ENCODE measurements at places on chromosomes 11 and 22.

DNA sequence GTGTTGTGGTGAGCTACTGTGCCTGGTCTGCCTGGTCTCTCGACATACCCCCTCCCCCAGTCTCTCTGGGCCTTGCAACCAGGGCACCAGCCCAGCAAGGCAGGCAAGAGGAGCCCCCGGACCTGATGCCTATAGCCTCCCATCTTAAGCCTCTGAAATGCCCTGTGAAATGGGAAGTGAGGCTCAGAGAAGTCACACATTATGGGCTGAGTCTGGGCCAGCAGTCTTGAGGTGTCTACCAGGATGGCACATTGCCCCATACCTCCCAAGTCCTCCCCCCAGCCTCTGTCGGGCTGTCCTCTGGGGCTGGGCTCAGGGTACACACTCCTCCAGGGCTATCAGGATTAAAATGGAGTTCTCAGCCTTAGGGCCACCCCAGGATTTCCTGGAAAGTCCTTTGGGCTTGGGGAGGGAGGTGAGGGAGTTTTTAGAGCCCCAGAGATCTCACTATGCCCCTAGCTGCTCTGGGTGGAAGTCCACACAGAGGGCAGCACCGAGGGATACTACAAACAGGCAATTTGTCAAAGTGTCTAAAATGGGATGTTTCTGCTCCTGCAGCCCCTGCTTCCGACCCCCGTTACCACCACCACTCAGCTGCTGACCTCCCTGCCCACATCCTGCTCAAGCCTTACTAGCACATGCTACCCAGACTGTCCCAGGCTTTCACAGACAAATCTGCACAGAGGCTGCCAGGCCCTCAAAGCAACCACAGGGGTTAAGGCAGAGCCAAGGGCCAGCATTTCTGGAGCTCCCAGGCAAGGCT is 3.1 kb upstream of the SH3BP1 start:
- no peak for DNase-seq

DNA sequence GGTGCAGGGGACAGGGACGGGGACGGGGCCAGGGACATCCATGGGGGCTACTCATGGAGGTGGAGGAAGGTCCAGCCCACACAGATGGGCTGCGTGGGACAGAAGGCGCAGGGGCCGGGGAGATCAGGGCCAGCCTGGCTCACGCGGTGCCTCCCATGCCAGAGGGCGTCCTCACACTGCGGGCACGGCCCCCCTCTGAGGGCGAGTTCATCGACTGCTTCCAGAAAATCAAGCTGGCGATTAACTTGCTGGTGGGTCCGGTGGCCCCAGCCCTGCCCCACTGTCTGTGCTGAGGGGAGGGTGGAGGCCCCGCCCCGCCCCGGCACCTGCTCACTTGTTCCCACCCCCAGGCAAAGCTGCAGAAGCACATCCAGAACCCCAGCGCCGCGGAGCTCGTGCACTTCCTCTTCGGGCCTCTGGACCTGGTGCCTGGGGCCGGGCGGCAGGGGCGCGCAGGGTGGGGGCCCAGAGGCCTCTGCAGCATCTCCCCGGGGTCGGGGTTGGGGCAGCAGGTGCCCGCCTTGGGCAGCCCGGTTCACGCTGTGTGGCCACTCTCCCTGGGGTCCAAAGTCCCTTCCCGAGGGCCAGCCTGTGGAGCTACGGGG is 15.8 kb downstream of the EPS8L2 start:
- DNase-seq, result peak; percentile 57

GRCh38 chr11:64101461-64101860 is 64.5 kb downstream of the MACROD1 start:
- DNase-seq, result no peak

- no peak for DNase-seq
Measured at GRCh38 chr11:61593151-61593550, 12.3 kb upstream of the SYT7 start.

GRCh38 chr11:112785719-112786118 is 175.5 kb upstream of the NCAM1 start:
- DNase-seq, result no peak

DNA sequence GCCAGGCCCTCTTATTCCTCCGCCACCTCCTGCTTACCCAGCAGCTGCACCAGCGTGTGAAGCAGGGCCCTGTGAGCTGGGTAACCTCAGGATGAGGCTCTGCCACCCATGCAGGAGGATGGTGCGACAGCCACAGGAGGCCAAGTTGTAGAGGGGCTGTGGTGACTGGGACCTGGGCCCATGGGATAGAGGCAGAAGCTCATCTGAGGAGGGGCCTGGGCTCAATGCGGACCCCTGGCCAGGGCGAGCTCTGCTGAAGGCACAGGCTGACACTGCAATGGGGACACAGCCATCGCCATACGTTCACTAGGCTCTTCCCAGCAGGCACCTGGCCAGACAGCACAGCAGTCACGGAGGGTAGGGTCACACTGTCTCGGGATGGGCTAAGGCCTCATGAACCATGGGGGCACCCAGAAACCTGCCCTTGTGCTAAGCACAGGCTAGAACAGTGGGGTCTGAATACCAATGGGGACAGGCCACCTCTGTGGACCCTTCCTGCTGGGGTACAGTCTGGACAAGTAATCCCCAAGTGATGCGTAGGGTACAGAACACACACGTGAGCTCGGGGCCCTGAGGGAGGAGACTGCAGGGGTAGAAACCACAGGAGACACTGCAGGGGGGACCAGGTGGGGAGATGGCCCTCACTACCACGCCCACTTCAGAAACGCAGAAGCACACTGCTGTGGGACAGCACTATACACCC is 35.3 kb downstream of the GNB1L start:
- DNase-seq, result no peak

DNA sequence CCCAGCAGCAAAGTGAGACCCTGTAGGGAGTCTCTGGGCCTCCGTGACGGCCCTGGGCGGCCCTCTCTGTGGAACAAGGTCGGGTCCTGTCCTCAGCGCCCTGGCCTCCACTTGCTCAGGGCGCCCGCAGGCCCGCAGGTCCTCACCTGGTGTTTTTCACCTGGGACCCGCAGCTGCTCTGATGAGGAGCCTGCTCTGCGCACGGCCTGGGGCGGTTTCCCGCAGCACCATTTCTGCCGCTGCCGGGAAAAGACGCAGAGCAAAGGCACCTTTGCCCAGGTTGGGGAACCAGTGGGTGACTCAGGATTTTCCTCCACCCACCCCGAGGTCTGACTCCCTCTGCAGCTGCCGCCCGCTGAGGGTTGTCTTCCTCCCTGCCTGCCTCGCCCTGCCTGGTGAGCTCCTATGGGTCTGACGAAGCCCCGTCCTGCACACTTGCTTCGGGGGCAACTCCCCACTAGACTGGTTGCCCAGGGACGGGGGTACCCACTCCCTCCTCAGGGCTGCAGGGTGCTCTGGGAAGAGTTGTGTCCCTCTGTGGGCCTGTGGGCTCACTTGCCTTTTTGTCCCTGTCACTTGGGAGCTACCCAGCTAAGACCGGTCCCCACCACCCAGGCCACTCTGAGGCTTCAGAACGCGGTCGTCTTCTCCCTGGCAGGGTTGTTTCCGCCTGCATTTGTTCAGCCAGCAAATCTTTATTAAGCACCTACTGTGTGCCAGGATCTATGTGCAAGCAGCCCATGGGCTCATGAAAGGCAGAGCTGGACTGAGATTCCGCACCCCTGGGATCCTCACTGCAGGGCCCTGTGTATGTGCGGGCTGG is 89.5 kb downstream of the KCNQ1 start:
- DNase-seq, result no peak

GRCh38 chr11:110992481-110992880 is 253.0 kb upstream of the POU2AF2 start:
- DNase-seq, result no peak

DNA sequence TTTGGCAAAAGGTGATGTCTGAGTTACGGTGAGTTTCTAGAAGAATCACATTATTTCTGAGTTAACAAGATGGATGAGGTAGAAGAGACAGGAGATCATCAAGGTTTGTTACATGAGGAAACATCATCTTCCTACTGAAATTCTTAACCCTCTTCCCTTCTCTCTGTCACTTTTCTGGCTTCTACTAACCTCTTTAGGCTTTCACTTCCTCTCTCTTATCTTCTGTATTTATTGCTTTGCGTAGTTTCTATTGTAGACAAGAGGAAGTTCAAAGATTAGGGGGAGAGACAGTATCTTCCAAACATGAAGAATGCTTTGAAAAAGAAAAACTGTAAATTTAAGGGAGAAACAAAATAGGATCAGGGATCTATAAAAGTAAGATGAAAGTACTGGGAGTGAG is 75.4 kb downstream of the TRPC6 start:
- DNase-seq, result no peak

DNA sequence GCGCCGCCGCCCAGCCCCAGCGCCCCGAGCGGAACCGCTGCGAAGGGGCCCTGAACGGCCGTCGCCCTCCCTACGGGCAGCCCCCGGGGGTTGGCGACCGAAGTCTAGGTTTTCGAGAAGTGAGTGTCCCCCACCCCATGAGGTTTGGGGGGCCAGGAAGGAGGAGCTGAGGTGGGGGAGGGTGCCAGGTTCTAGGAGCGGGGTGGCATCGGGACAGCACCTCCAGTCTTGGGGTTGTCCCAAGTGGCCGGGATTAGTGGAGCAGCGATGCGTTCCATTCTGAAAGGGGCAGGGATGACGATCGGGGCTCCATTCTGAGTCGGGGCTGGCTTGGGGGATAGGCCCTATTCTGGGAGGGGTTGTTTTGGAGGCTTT is 408 bp downstream of the PPP2R5B start:
- DNase-seq, result no peak

DNA sequence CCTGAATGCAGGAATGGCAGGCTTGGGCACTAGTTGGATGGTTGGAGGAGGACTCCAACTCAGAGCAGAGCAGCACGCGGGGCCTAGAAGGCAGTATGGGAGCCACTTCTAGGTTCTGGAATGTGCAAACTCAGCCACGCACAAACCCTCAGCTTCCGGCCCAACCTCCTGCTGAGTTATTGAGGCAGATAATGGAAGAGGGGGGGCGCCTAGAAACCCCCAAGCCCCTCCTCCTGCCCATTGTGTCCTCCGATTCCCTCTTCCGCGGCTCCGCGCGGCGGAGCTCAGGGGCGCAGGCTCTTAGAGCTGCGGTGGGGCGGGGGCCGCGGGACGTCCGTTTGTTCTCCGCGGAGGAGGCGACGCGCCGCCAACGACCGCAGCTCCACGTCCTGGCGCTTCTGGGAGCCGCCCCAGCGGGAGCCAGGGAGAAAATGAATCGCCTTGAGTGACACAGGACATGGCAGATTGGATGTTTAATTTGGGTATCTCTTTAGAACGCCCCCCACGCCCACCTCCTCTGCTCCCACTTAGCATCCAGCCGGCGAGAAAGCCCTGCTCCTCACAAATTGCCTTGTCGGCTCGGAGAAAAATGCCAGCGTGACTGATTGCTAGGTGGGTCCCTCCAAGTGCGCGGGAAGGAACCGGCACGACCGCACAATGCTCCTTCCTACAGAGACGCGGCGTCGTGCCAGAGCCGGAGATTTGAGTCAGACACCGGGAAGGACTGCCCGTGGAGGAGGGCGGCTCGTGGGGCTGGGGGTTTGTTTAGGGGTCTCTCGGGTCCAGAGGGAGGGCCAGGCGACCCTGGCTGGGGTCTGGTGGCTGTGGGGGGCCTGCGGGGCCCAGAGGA is 144.6 kb downstream of the NECTIN1 start:
- peak; percentile 15 for DNase-seq

- DNase-seq, result no peak
Measured at GRCh38 chr11:41222236-41222635, 237.2 kb downstream of the LRRC4C start.

- DNase-seq, result no peak
Measured at GRCh38 chr11:36292311-36292722, 3.1 kb upstream of the COMMD9 start.

- no peak for DNase-seq
Measured at GRCh38 chr22:25174888-25175411, 24.7 kb upstream of the CRYBB3 start.

GRCh38 chr11:15765530-15765929 is 590.8 kb downstream of the SOX6 start:
- no peak for DNase-seq

DNA sequence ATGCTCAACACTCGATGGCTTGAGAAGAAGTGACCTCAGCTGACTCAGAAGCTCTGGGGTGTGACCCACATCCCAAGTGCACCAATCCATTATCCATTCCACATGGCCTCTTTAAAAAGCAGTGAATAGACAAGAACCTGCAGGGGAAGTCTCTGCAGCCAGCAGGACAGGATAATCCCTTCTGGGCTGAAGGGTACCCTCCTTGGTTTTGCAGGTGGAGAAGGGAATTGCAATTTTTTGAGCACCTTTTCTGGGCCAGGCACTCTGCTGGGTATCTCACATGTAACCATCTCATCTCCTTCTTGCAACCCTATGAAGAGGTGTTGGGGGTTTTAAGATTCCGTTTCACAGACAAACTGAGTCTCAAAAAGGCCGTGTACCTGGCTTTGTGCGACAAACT is 76.6 kb downstream of the MYO18B start:
- DNase-seq, result no peak

DNA sequence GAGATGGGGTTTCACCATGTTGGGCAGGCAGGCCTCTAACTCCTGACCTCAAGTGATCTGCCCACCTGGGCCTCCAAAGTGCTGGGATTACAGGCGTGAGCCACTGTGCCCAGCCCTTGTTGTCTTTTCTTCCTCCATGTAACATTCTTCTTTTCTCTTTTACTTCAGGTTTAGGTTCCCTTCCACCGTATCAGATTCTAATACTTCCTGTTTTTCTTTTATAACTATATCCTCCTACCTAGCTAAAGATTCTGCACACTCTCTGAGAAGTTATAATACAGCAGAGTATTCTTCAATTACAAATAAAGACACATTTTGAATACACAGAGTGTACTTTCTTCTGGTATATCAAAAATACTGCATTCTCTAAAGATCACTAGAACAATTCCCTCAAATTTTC is 33.2 kb upstream of the GAB2 start:
- no peak for DNase-seq

DNA sequence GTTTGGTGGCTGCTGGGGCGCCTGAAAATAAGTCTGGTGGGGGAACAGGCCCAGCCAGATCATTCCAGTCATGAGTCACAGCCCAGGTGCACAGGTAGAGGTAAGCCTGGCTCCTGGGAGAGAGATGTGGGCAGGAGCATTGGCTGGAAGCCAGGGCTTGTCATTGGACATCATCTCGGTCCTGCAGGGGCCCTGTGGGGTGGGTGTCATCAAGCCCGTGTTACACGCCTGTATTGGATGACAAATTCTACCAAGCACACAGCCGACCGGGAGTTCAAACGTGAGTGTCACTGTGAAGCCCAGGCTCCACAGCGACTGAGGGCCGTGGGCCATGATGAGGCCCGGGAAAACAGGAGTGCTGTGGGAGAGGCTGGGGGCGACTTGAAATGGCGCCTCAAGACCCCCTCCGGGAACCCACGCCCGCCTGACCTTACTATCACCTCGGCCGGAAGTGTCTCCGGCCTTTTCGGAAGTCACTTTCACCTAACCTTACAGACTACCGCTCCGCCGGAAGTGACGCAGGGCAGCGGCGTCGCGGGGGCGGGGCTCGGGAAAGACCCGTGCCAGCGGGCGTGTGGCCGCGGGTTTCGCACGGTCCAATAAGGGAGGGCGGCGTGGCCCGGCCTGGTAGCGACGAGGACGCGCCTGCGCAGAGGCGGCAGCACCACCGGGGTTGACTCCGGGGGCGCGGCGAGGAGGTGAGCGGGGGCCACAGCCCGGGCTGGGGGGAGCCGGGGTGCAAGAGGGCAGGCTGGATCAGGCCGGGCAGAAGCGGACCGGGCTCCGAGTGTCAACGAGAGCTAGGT is at the start of gene FKBP2:
Gene FKBP2 (plus strand): TSS at position 661 of the 806 bp plus-strand sequence. CDS start 1,293 bp downstream, outside the sequence.
- peak; percentile 98 for DNase-seq

- DNase-seq, result no peak
Measured at GRCh38 chr11:56994532-56994931, 5.8 kb downstream of the OR5AK2 start.

GRCh38 chr11:88317536-88317935 is 20.0 kb downstream of the CTSC start:
- no peak for DNase-seq
